ENCODE measurements at places on chromosomes 4 and X.

DNA sequence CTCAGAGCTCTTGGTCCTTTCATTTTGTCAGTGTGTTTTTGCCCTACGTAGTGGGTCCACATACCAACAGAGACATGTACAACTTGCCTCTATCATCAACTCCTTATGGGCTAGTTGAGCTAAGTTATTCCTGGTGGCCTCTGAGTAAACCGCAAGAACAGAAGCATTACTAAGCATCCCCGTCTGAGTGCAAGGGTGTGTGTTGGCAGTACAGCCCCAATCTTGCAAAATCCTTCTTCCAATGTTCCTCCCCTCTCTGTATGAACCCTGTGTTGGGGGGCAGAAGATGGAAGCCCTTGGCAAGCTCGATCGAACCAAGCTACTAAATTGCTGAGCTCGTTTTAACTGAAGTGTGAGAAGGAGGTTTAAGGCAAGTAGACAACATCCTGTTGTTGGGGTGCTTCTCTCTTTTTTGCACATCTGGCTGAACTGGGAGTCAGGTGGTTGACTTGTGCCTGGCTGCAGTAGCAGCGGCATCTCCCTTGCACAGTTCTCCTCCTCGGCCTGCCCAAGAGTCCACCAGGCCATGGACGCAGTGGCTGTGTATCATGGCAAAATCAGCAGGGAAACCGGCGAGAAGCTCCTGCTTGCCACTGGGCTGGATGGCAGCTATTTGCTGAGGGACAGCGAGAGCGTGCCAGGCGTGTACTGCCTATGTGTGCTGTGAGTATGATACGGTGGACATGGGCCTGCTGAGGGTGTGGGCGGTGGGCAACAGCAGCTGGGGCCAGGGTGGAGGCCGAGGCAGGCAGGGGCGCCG lies at the start of gene SH2D1A:
Gene SH2D1A (plus strand): TSS at position 447 of the 760 bp plus-strand sequence. CDS start 80 bp downstream, at position 527.
- no peak for DNase-seq

DNA sequence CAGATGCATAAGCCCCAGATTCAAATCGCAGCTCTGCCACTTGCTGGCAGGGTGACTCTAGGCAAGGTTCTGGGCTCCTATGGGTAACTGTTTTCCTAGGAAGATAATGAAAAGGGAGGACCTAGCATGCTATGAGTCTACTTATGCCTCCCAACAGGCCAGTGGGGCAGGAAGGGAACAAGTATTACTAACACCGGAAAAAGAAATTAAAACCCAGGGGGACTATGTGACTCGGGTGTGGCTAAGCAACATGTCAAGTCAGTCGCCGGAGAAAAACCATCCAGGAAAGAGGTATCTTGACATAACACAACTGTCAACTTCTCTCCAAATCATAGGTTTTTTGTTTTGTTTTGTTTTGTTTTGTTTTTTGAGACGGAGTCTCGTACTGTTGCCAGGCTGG lies 45.5 kb upstream of the RBPJ start:
- DNase-seq, result no peak

- no peak for DNase-seq
Observed at GRCh38 chr4:101944649-101945048, 154.1 kb downstream of the BANK1 start.

GRCh38 chrX:149521438-149521837 lies 16.3 kb upstream of the IDS start:
- no peak for DNase-seq

- no peak for DNase-seq
Observed at GRCh38 chrX:36019125-36019524, 99.6 kb downstream of the CFAP47 start.

GRCh38 chr4:6044805-6045204 lies 26.6 kb upstream of the C4orf50 start:
- no peak for DNase-seq

GRCh38 chr4:17809667-17810066 lies 890 bp downstream of the DCAF16 start:
- DNase-seq, result no peak

- DNase-seq, result no peak
Observed at GRCh38 chr4:145760176-145760575, 80.2 kb downstream of the C4orf51 start.

DNA sequence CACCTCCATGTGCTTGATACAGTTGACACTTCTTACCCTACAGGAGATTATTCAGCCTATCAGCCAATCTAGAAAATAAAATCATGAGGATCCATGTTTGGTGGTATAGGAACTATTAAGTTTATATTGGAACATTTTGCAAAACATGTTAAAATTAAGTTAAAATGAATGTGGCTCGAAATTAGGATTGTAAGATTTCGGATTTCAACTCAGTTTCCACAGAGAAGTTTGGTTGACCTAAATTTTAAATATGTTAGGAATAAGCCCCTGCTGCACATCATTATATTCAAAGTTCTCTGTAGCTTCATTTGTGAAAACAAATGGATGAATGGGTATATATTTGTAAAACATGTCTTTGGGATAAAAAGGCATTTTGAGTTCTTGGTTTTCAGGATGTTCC lies at the start of gene RAB40A:
Gene RAB40A (minus strand): TSS at position 101 of the 400 bp plus-strand sequence. CDS start 18,733 bp downstream, outside the sequence.
- DNase-seq, result no peak

DNA sequence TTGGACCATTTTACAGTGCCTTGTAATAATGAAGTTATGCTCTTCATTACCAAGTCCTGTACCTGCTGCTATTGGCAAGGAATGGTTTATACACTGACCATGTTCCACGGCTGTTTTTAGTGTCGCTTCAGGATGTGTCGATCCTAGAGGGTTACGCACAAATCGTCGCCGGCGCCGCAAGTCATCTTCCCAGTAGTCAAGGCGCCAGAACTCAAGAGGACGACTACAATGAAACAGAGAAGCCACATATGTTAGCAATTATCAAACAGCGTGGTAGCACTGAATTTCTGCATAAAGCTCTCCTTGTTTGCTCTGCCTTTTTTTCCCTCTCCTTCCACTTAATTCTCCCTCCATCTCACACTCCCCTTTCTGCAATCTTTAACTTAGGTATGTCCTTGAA lies 17.0 kb downstream of the MAB21L2 start:
- no peak for DNase-seq

GRCh38 chr4:25123236-25123635 lies 37.0 kb downstream of the SEPSECS start:
- DNase-seq, result no peak

DNA sequence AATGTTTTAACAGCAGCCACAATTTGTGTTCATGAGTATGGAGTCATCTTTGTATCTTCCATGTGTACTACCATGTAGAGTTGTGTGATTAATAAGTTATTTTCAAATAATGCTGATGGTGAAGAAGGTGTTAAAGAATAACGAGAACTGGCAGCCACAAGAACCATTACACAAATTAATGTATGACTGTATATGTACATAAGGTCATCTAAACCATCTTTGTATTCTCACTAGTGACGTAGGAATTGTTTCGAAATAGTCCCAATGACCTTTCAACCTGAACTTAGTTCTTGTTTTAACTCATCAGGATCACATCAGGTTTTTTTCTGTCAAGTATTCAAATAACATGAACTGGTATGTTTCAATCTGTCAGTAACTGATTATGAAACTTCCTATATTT lies 48.3 kb upstream of the NOCT start:
- no peak for DNase-seq

DNA sequence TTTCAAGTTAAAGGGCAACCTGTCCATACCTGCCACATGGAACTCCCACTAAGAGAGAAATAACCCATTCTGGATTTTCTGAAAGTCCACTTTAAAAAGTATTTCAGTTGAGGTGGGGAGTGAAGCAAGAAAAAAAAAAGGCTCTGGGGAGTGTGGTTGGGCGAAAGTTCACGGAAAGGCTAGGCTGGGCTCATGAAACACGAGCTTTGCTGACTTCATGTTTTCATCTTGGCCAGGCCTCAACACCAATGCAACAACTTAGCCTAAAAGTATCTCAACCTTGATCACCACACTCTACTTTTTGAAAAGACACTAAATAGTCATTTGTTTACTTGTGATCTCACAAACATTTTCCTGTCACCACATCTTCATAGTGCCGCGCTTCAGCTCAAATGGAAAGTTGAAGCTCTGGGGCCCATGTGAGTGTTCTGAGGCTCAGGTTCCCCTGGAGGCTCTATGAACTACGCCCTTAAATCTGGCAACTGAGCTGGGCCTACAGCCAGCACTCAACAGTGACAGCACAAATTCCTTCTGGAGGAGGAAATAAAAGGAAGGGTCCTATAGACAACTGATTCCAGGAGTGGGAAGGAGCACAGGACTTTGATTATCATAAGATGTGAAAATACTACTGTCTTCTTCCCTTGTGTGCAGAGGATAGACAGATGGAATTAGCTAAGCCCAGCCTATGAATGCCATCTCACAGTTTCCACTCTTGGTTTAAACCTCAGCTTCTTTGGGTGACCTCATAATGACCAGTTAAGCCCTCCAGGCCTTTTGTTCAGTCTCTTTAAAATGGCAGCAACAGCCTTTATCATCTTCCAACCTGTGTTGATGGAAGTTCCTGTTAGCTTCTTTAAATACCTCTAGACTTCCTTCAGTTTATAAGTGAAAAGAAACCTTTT lies 5.1 kb downstream of the CD40LG start:
- DNase-seq, result no peak

DNA sequence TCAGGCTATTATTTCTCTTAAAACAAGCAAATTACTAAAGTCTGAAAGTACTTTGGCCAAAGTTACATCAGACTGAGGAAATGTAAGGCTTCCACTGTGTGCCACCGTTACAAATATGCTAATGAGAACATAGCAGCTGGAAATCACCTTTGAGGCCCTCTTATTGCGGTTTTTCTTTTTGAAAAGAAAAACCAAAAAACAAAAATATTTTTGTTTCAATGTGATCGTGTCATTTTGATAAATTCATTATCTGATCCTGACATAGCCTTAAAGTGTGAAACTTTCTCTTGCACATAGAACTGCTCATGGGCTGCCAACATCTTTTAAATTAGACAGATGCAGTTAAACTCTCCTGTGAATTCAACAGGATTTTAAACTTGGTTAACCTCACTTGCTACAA lies 2.8 kb upstream of the TIFA start:
- no peak for DNase-seq

DNA sequence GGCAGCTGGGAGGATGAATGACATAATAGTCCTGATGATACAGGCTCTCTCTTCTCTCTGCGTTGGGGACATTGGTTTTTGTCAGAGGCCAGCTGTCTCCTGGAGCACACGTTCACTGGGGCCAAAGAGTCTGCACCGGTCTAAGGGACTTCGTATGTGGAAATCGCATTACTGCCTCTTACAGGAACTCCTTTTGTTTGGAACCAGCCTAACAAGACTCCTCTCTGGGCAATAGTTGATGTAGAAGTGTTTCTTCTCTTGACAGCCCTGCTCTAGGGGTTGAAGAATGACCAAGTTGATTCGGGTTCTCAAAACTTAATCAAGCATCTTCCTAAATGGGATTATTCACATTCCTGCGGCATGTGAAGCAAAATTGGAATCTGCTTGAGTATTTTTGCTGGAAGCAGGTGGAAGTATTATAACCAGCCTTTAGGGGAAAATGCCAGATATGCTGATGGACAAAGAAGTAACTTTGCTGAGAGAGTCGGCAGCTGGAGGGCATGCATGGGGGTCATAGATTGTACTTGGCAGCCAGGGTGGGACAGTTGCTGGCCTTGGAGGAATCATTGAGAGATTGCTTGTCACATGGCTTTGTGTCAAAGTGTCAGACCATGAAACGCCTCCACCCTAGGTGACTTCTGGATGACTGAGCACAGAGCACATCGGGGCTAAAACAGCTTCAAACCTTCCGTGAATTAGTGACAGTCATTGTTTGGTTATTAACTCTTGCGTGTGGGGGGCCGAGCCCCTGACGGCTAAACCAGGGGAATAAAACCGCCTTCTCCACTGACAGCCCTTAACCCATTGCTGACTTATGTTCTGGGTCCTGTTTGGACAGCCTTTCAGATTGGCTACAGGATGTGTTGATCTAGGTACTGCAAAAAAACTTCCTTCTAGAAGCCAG lies 34.4 kb upstream of the SLC34A2 start:
- DNase-seq, result no peak

DNA sequence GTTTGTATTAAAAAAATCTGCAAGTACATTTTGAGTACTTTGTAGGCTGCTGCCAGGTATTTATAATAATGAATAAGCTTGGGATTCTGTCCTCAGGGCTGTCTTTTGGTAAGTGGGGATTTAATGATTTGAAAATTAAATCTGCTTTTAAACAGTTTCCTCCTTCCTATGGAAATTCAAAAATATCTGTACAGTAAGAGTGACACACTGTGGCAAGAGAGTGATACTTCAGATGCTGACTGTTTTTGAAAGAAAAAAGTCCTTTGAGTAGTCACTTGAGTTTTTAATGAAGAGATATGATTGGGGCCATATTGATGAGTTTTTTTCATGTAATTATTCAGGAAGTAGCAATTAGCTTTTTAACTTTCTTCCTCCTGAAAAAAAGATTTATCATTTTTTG lies 49.2 kb downstream of the SMARCAD1 start:
- no peak for DNase-seq

- DNase-seq, result no peak
Observed at GRCh38 chr4:174358410-174358809, 74.7 kb downstream of the CEP44 start.

DNA sequence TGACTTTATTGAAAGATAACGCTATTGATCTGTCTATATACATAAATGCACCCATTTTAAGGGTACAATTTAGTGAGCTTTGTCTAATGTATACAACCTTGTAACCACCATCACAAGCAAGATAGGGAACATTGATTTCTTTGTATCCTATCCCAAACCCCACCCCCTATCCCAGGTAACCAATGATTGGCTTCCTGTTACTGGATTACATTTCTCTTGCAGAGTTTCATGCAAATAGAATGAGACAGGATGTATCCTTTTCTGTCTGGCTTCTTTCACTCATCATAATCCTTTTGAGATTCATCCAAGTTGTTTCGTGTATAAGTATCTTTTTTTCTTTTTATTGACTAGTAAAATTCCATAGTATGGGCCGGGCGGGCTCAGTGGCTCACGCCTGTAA lies 1.6 kb upstream of the GRIPAP1 start:
- DNase-seq, result no peak

- DNase-seq, result no peak
Observed at GRCh38 chr4:133982533-133983224, 218.9 kb downstream of the PABPC4L start.

DNA sequence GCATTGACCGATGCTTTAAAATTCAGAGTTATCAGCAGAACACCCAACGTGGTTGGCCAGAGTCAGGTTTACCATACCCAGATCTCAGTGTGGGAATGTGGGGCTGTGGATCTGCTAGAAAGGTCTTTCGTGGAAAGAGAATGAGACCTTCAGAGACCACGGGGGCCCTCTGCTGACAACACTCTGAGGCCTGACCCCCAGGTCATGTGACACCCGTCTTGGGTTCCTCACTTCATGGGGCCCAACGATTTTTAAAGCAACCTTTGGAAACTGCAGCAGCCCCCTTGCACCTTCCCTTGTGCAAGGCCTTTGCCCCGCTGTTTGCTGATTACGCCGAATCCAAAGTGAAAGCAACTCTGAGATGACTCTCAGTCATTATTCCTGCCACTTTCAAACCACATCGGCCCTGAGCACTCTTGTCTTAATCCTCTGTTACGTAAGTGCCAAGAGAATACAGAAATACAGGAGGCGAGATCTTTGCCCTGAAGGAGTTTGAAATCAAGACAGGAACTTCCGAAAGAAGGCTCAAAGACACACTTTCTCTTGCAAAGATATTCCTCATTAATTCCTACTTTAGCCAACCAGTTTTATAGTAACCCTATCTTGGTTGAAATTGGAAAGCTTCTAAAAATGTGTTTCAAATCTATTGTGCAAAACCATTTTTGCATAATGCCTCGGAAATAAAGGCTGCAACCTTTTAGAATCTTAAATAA lies 88.3 kb downstream of the EVC2 start:
- DNase-seq, result no peak

GRCh38 chr4:123520325-123520724 lies 123.7 kb downstream of the SPRY1 start:
- DNase-seq, result no peak
